Activated T-helper 1 cell treated with anti-CD3 and anti-CD28 coated beads, Interleukin-12 subunit alpha, Interleukin-12 subunit beta, Interleukin-2, Interleukin-4 antibody, amounts not matched to agents 30 ng/mL and 10 ng/mL and 1 ng/mL, durations not matched to agents 14 hours and 24 hours and 36 hours (primary cell): ENCODE measurements at places on chromosomes 13 and 19. TPM values are rescaled to one million over a fixed set of nuclear protein-coding genes. Genes with fewer than 3 reads are reported as not detected.

DNA sequence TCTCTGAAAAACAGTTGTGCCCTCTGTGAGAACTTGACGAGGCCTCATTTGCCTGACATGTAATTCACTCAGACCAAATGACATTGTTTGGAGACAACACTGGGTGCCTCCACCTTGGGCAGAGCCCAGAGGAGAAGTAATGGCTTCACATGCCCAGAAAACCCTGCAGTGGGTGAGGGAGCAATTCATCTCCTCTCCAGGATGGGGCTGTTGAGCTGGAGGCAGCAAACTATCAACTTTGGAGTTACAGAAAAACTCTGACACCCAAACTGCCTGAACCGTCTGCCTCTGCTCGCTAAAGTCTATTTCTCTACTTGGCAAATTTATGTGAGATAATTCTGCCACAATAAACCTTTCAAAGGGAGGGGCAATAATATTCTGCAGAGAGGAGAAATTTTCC is 146.9 kb downstream of the DCLK1 start:
- no peaks in the 10 kb centered on the region for H3K4me1 ChIP-seq
- H3K27ac ChIP-seq = no peak overlapping the region
- no peaks in the 10 kb centered on the region for H3K36me3 ChIP-seq

GRCh38 chr13:113991191-113991669 is 17.4 kb upstream of the C13orf46 start:
- H3K27me3 ChIP-seq = no peaks in the 10 kb centered on the region
- no peak overlapping the region for H3K4me3 ChIP-seq
- no peak overlapping the region for H3K27ac ChIP-seq
- H3K36me3 ChIP-seq = peaks cover 44% of the 10 kb centered on the region

- H3K36me3 ChIP-seq = no peaks in the 10 kb centered on the region
- H3K27ac ChIP-seq = no peak overlapping the region
- no peak for DNase-seq
- no peaks in the 10 kb centered on the region for H3K4me1 ChIP-seq
Observed at GRCh38 chr13:46082324-46082723, 22.5 kb downstream of the CPB2 start.

- H3K27ac ChIP-seq = no peak overlapping the region
- H3K27me3 ChIP-seq = peaks cover 42% of the 10 kb centered on the region
- H3K4me3 ChIP-seq = no peak overlapping the region
- H3K4me1 ChIP-seq = no peaks in the 10 kb centered on the region
- H3K36me3 ChIP-seq = no peaks in the 10 kb centered on the region
Observed at GRCh38 chr13:25380082-25380481, 8.3 kb downstream of the ATP8A2 start.

- DNase-seq = no peak
- peaks cover 1% of the 10 kb centered on the region for H3K27me3 ChIP-seq
- peaks cover 2% of the 10 kb centered on the region for H3K36me3 ChIP-seq
- no peak overlapping the region for H3K27ac ChIP-seq
- H3K4me3 ChIP-seq = no peak overlapping the region
Observed at GRCh38 chr19:38806371-38806770, 6.4 kb downstream of the LGALS4 start.

DNA sequence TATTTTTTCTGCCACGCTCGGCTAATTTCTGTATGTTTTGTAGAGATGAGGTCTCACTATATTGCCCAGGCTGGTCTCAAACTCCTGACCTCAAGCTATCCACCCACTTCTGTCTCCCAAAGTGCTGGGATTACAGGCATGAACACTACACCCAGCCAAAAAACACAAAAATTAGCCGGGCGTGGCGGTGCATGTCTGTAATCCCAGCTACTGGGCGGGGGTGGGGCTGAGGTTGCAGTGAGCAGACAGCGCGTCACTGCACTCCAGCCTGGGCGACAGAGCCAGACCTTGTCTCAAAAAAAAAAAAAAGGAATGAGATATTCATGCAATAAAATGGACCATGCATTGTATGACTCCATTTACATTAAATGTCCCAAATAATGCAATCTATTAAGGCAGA is 32.2 kb downstream of the VASP start:
- H3K27ac ChIP-seq = no peak overlapping the region
- no peak overlapping the region for H3K4me3 ChIP-seq
- H3K4me1 ChIP-seq = peaks cover 7% of the 10 kb centered on the region
- no peaks in the 10 kb centered on the region for H3K36me3 ChIP-seq

- H3K27me3 ChIP-seq = no peaks in the 10 kb centered on the region
- H3K4me3 ChIP-seq = no peak overlapping the region
- no peaks in the 10 kb centered on the region for H3K4me1 ChIP-seq
- H3K27ac ChIP-seq = no peak overlapping the region
- peaks cover 2% of the 10 kb centered on the region for H3K36me3 ChIP-seq
Observed at GRCh38 chr19:3852614-3853254, 16.1 kb downstream of the ZFR2 start.

GRCh38 chr19:17138937-17139598 is 63.5 kb downstream of the MYO9B start:
- H3K4me1 ChIP-seq = peaks cover 18% of the 10 kb centered on the region
- H3K36me3 ChIP-seq = peaks cover 31% of the 10 kb centered on the region
- no peak overlapping the region for H3K4me3 ChIP-seq
- H3K27me3 ChIP-seq = no peaks in the 10 kb centered on the region
- no peak overlapping the region for H3K27ac ChIP-seq

GRCh38 chr19:46530636-46531035 is 35.0 kb upstream of the PNMA8B start:
- H3K4me1 ChIP-seq = peaks cover 15% of the 10 kb centered on the region
- H3K27me3 ChIP-seq = peaks cover 2% of the 10 kb centered on the region
- DNase-seq = no peak
- H3K36me3 ChIP-seq = peaks cover 2% of the 10 kb centered on the region
- no peak overlapping the region for H3K4me3 ChIP-seq
- H3K27ac ChIP-seq = no peak overlapping the region

DNA sequence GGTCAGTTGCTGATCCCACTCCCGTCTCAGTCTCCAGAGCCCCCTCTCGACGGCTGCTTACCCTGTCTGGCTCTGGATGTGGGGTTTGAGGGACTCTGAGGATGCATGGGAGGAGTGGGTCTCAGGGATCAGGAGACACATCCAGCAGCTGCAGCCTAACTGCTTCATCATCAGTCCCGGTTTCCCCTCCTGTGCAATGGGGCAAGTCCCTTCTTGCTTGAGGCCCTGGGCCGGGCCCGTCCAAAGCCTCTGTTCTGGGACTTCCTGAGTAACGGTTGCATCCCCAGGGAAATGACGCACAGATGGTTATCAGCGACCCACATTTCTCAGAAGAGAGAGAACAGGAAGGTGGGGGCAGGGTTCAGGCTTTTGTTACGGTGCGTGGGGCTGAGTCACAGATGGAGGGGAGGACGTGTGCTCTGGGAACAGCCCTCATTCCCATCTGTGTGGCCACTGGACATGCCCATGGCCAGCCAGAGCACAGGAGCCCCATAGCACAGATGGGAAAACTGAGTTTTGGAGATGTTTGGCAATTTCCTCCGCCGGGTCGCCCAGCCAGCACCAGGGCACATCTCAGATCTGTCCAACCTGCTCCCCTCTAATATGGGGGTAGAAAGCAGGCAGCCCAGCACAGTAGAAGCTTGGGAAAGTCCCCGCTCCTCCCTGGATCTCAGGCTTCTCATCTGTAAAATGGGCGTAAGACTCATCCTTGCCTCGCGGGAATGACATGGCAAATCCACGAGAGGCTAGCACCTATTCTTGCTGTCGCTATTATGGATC is 19.3 kb downstream of the GNA15 start:
- peaks cover 48% of the 10 kb centered on the region for H3K36me3 ChIP-seq
- H3K4me1 ChIP-seq = peaks cover 17% of the 10 kb centered on the region
- no peaks in the 10 kb centered on the region for H3K27me3 ChIP-seq

DNA sequence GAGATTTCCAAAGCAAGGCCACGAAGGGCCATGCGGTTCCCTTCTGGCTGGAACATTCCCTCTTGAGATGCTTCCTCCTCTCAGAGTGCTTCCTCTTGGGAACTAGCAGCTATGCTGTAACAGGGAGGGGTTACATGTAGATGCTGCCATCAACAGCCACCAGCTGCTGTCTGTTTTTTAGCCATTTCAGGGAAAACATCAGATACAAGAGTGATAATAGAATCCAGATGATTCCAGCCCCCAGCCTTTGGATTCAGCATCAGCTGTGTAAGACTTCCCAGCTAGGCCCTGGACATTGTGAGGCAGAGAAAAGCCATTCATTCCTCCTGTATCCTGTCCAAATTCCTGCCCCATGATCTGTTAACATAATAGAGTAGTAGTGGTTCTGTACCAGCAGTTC is 8.2 kb upstream of the ZNF177 start:
- H3K4me3 ChIP-seq = no peak overlapping the region
- H3K27ac ChIP-seq = no peak overlapping the region
- peaks cover 2% of the 10 kb centered on the region for H3K36me3 ChIP-seq
- H3K27me3 ChIP-seq = no peaks in the 10 kb centered on the region
- H3K4me1 ChIP-seq = no peaks in the 10 kb centered on the region

- no peak overlapping the region for H3K4me3 ChIP-seq
- no peak overlapping the region for H3K27ac ChIP-seq
- H3K36me3 ChIP-seq = peaks cover 41% of the 10 kb centered on the region
- peaks cover 13% of the 10 kb centered on the region for H3K4me1 ChIP-seq
Observed at GRCh38 chr19:17060802-17061201, 14.4 kb downstream of the HAUS8 start.

GRCh38 chr13:25847145-25847544 is 204.7 kb downstream of the SHISA2 start:
- peak overlapping the region; percentile 79 for H3K27ac ChIP-seq
- peaks cover 62% of the 10 kb centered on the region for H3K4me1 ChIP-seq
- peaks cover 3% of the 10 kb centered on the region for H3K36me3 ChIP-seq
- H3K4me3 ChIP-seq = peak overlapping the region; percentile 54
- DNase-seq = peak; percentile 12
- peaks cover 5% of the 10 kb centered on the region for H3K27me3 ChIP-seq

- no peak overlapping the region for H3K4me3 ChIP-seq
- no peak for DNase-seq
- no peak overlapping the region for H3K27ac ChIP-seq
- H3K27me3 ChIP-seq = peaks cover 52% of the 10 kb centered on the region
- no peaks in the 10 kb centered on the region for H3K36me3 ChIP-seq
Observed at GRCh38 chr13:110314516-110315245, 7.6 kb downstream of the COL4A2 start.

DNA sequence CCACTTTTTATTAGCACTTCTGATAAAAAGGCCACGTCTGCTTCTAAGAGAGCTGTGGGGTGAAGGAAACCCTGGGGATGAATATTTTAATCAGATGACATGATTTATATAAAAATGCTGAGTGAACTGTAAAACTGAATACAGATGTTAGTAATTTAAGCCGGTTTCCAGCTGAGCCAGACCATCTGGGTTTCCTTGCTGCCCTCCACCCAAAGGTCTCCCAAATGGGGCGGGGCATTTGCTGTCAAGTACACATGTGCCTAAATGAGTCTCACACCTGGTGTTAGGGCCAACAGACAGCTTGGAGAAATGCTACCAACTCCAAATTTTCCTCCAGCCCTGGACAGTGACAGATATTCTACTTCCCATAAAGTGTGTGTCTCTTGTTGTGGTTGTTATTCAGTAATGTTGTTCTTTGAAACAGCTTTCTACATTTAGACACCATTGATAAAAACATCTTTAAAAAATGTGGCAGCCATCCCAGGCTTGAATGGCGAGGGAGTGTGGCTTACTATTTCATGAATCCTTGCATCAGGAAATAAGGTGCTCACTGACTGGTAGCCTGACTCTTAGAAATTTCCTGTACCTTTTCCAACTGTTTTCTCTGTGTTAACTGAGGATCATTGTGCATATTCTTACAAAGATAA is 350.4 kb downstream of the MTUS2 start:
- no peak overlapping the region for H3K4me3 ChIP-seq
- DNase-seq = no peak
- no peaks in the 10 kb centered on the region for H3K4me1 ChIP-seq

DNA sequence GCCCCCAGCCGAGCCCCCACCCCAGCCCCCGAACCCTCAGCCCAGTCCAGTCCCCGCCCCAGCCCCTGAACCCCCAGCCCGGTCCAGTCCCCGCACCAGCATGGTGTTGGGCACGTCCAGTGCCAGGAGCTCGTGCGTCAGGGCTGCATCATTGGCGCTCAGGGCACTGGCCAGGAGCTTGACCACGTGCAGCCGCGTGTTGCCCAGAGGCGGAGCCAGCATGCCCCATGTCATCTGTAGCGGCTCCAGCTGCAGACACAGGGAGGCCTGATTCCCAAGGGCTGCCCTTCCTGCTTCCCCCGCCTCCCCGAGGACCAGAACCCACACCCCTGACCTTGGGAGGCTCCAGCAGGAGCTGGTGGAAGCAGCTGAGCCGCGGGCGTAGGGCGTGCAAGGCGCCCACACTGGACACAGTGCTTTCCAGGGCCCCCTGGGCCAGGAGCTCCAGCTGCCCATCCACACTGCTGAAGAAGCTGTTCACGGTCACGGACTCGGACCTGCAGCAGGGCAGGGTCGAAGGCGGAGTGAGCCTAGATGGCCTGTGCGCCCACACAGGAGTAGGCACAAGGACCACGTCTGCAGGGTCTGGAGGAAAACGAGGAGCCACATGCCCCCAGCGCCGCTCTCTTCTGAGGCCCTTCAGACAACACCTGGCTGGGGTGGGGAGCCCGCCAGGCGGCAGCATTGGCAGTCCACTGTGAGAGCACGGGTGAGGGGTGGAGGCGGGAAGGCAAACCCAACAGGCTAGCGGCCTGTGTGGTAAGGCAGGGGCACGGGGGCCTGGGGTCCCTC is 12.8 kb upstream of the TMEM86B start:
- DNase-seq = no peak
- H3K4me3 ChIP-seq = no peak overlapping the region
- H3K27me3 ChIP-seq = no peaks in the 10 kb centered on the region
- H3K36me3 ChIP-seq = peaks cover 40% of the 10 kb centered on the region
- H3K27ac ChIP-seq = no peak overlapping the region

DNA sequence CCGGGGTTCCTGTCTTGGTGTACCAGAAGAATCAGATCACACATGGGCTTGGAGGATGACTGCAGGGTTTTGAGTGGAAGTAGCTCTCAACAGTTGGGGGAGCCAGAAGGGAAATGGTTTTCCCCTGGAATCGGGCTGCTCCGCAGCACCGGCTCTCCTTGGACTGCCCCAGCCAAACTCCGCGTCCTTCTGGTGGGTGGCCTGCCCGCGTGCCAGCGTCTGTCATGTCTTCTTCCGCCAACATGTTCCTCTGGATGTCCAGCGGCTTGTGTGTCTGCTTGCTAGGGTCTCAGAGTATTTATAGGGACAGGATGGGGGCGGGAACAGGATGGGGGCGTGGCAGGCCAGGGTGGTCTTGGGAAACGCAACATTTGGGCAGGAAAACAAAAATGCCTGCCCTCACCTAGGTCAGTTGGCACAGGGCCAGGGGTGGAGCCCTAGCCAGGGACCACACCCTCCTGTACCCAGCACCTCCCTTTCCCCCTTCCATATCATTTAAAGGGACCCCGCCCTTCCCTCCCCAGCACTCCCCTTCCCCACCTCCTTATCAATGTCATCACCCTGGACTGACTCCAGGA is 1.3 kb upstream of the ZNF30 start:
- H3K36me3 ChIP-seq = peaks cover 5% of the 10 kb centered on the region
- no peaks in the 10 kb centered on the region for H3K27me3 ChIP-seq
- peaks cover 13% of the 10 kb centered on the region for H3K4me1 ChIP-seq
- no peak overlapping the region for H3K27ac ChIP-seq
- H3K4me3 ChIP-seq = no peak overlapping the region

GRCh38 chr13:50629966-50630365 is 213.5 kb downstream of the DLEU7 start:
- no peaks in the 10 kb centered on the region for H3K36me3 ChIP-seq
- no peak overlapping the region for H3K27ac ChIP-seq
- H3K27me3 ChIP-seq = peaks cover 4% of the 10 kb centered on the region
- H3K4me3 ChIP-seq = no peak overlapping the region
- DNase-seq = no peak

The IGFL1 gene
- total RNA-seq = not detected in 2 replicates

The OR7G3 gene
- total RNA-seq = not detected in 2 replicates

The FFAR1 gene
- 0.12 and 0.18 TPM in 2 replicates for total RNA-seq

The TJP3 gene
- 0.08 TPM in 1 of 2 replicates, not detected in the other for total RNA-seq

The STARD13 gene
- 6.9 and 7.2 TPM in 2 replicates for total RNA-seq

The ATP8B3 gene
- 4.1 and 5.0 TPM in 2 replicates for total RNA-seq
